ENCODE measurements at places on chromosomes 12 and 14. TPM values are rescaled to one million over a fixed set of nuclear protein-coding genes. Genes with fewer than 3 reads are reported as not detected.

GRCh38 chr12:58513852-58514251 is 406.5 kb downstream of the LRIG3 start:
- no peak for DNase-seq

- no peak for DNase-seq
Observed at GRCh38 chr12:27385766-27386564, 53.3 kb downstream of the BMAL2 start.

DNA sequence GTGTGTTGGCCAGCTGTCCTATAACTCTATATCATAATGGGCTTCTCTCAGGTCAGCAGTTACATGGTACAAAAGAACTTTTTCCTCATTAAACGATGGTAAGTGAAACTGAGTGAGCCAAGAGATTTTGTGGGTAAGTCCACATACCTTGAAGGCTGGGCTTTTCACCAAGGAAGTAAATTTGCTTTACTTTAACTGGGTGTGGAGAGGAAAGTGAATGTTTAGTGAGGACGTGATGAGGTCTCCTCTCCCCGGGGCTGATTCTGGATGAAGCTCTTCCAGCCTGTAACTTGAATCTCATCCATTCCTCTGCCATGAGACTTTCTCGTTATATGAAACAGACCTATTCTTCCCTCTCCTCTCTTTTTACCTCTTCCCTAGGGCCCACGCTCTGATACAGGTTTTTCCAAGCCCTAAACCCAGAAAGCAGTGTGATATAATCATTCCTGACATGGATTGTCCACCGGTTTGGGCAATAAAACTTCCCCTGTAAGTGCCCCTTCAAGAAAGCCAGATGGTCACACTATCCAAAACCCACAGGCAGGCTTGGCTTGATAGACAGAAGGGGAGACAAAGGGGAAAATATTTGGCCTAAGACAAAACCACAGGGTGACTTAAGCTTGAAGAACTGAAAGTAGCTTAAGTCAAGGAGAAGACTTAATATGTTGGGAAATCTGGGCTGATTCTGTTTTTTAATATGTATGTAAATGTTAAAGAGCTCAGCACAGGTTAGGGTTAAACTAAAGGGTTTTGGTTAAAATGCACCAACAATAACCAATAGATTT is 50.3 kb downstream of the CIT start:
- DNase-seq = no peak

GRCh38 chr12:6825398-6826124 is 2.6 kb upstream of the P3H3 start:
- peak; percentile 94 for DNase-seq

DNA sequence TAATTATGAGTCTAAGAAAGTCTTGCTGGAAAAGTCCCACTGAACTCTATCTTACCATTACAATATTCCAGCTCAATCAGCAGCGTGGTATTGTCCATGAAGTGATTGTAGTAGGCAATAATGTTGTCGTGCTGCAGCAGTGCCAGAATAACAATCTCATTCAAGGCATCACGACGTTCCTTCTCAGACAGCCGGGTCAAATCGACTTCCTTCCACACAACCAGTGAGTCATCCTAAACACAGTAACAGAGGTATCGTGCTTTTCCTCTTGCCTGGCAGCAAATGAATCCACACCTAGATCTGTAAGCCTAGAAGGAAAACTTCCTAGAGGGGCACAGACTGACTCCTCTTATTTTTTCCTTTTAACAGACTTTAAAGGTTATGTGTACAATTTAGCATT is 2.9 kb downstream of the NEK9 start:
- DNase-seq = peak; percentile 22

DNA sequence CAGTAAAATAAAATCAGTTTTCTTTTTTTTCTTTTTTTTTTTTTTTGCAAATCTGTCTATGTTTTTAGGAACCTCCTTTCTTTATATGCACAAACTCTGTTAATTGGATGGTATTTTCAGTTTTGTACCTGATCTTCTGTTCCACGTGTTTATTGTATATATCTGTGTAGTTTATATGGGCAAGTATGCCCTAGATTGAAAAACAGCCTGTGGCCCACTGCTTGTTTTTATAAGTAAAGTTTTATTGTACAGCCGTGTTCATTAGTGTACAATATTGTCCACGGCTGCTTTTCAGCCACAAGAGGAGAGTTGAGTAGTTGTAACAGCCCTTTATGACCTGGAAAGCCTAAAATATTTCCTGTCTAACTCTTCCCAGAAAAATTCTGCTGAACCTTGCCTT is 18.7 kb upstream of the MYO1H start:
- DNase-seq = no peak

GRCh38 chr12:12443431-12443878 is 86.6 kb downstream of the BORCS5 start:
- no peak for DNase-seq

DNA sequence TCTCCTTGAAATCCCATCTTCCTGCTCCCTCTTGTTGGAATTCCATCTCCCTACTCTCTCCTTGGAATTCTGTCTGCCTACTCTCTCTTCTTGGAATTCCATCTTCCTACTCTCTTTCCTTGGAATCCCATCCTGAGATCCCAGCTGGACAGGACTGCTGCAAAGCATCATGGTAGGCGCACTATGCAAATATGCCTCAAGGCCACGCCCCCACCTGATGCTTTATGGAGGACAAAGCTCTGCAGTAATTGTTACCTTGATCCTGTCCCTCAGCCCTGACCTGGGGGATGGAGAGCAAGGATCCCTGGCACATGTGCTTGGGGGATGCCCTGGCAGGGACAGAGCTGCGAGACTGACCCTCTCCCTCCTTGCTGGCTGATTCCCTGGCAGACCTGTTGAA is 185.6 kb downstream of the TBX5 start:
- DNase-seq = no peak

GRCh38 chr12:105378911-105379310 is 48.4 kb downstream of the C12orf75 start:
- DNase-seq = peak; percentile 43

GRCh38 chr14:91205459-91205858 is 39.0 kb downstream of the GPR68 start:
- DNase-seq = no peak

DNA sequence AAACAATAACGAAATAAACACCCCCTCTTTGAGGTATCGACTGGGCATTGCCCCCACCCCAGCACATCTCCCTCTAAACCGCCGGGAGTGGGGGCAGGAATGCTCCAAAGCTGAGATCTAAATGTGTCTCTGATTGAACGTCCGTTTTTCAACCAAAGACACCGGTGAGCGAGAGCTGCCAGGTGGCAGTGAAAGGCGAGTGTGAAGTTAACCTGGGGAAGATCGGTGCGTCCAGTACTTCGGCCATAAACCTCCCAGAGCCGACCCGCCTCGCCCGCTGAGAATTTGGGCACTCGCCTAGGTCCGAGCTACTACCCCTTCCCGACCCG is 625 bp downstream of the ANGEL1 start:
- peak; percentile 9 for DNase-seq

DNA sequence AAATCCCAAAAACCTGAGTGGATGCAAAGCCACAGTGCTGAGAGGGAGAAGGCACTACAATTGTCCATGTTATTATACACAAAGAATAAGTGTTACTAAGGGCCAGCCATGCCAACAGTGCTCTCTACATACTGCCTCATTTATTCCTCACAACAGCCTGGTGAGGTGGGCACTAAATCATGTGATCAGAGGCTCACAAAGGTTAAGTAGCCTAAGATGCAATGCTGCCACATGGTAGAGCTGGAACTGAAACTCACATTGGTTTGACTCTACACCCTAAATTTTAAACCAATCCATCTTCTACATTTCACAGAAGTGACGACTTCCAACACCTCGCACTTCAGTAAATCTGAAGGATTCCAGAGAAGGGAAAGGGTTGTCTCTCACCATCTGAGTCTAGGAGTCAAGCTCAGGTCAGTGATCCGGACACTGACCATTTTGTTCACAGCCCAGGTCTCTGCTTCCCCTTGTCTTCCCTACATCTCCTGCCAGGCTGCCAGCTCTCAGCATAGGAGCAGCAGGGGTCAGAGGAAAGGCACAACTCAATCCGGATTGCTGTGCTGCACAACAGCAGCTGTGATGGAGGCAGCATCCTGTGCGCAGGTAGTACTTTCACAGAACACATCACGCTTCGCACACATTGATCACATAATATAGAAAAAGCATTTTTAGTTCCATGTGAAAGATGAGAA is 29.6 kb downstream of the NID2 start:
- no peak for DNase-seq

GRCh38 chr14:68392393-68393141 is 400.3 kb downstream of the ZFP36L1 start:
- DNase-seq = no peak

GRCh38 chr12:68905733-68906132 is 27.2 kb downstream of the CPM start:
- DNase-seq = no peak

DNA sequence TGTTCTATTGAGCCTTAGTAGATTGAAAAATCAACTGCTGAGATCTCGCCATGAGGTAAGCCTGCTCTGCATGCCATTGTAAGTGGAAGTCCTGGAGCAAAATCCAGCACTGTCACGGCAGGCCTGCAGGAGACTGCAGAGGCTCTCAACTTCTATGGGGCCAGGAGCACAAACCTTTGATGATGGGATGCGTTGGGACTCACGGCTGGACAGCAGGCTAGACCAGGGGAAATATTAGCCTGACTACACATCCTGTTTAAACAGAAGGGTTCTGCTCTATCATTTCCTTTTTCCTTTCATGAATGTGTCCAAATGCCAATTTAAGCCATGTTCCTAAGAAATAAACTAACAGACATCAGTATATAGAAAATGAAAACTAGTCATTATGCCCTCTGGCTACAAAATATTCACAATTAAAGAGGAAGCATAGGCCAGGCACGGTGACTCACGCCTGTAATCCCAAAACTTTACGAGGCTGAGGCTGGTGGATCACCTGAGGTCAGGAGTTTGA is 33.9 kb upstream of the RASSF8 start:
- DNase-seq = no peak

DNA sequence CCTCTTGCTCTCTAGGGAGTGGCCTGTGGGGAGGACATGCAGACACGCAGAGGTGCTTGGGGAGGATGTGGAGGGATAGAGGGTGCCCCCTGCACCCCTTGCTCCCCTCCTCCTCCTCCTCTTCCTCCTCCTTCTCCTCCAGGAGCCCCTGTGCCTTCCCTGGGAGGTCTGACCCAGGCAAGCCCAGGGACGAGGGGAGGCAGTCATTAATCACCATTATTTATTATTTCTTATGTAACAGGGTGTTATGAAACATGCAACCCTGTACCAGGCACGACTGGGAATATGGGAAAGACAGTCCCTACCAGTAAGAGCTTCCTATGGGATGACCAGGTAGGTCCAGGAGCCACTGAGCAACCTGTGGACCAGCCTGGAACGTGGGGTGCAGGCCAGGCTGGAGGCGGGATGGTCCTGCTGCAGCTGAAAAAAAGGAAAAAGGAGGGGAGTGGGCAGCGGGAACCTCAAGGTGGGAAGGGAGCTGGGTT is 22.5 kb upstream of the PGF start:
- no peak for DNase-seq

DNA sequence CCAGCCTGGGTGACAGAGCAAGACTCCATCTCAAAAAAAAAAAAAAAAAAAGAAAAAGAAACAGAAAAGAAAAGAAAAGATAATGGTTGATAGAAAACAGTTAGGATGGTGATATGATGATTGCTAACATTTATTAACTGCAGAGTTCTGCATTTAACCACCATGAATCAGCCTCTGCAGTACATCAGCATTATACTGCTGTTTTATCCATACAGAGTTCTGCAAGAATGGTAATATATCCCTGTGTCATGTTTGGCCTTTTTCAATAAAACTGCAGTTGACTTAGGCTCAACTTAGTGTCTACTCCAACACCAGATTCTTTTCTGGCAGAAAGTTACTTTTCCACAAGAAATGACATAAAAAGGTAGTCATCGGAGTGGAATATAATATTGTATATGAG is 62.6 kb downstream of the DUSP6 start:
- no peak for DNase-seq

- peak; percentile 20 for DNase-seq
Observed at GRCh38 chr14:66662374-66662773, 154.4 kb downstream of the GPHN start.

DNA sequence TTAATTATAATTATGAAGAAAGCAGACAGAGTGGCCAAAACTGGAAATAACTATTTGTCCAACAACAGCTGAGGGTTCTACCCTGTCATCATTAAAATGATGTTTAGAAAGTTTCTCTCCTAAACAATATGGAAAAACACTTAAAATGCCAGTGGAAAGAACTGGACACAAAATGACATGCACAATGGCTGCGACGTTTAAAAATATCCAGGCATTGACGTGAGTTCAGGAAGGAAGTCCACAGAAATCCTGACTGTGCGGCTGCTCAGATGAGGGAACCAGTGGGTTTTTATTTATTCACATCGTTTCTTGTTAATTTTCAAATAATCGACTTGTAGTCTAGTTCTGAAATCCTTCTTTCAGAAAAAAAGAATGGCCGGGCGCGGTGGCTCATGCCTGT is 58.3 kb downstream of the CCNK start:
- DNase-seq = no peak

DNA sequence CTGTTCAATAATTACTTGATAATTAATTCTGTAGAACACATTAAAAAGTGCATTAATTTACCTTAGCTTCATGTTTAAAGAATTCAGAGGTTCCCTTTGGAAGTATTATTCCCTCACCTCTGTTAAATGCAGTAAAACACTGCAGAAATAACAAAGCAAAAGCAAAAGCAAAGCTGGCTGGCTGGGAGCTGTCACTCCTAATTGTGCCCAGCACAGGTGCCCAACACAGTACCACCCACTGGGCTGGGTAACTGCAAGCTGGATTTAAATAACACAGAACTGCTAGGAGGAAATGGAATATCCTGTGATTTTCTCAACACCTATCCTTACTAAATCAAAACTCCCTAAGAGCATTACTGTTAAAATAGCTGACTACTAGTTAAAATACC is 72.6 kb downstream of the SLC2A13 start:
- no peak for DNase-seq

GRCh38 chr12:5568325-5568981 is 136.5 kb downstream of the NTF3 start:
- no peak for DNase-seq

KRT2 gene
- total RNA-seq = not detected

B4GALNT3 gene
- total RNA-seq = 4.2 TPM

POLR3B gene
- 7.5 TPM for total RNA-seq

KCNH5 gene
- total RNA-seq = 0.13 TPM

SYT1 gene
- total RNA-seq = 13.0 TPM

INHBC gene
- total RNA-seq = not detected

ACVRL1 gene
- 395 TPM for total RNA-seq

CDKN1B gene
- total RNA-seq = 34.6 TPM

MVK gene
- 40.7 TPM for total RNA-seq

GPR65 gene
- total RNA-seq = 0.64 TPM
